ENCODE measurements at places on chromosomes 4 and X.
A peak's percentile ranks its signal among the peaks of the same experiment; 100 is the strongest.

GRCh38 chr4:98673978-98674377 is 15.6 kb upstream of the TSPAN5 start:
- DNase-seq, result no peak

DNA sequence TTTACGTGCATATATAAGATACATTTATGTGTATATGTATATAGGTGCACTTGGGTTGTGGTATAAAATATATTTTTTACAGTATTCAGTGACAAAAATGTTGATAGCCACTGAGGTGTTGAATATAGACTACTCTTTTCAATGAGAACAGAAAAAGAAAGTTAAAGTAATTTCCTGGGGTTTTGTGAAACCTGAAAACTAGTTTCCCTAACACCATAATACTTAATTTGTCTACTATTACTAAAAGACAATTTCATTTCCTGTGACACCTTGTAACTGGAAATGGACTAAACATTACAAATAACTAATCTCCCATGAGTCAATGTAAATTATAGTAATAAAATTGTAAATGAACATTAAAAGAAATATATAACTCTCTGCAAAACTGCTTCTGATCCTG is 32.0 kb upstream of the MAP9 start:
- DNase-seq, result no peak

DNA sequence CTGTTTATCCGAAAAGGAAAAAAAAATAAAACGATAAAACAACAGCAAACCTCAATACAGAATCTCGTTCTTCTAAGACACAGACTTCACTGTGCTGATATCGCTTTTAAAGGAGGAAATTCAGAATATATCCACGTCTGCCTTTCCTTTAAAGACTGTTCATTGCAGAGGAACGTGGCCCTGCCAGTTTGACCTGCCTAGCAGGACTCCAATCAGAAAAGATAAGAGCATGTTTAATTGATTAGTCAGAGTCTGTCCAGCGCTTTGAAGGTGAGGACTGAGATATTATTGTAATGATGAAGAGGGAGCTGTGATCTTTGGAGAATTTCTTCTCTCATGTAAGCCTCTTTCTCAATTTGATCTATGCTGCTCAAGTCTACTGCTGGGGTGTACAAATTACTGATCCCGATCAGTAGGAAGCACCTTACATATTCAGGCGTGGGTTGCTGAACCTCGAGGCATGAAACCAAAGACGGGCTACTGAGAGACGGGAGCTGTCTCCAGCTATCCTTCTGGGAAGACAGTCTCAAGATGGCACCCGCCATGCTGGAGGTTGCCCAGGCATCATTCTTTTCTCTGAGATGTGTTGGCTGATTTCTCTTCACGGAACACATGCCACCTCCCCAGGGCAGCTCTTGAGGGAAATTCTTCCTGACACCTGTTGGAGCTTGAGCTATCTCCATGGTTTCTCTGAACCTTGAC is 146.1 kb downstream of the SHOX start:
- no peak for DNase-seq

DNA sequence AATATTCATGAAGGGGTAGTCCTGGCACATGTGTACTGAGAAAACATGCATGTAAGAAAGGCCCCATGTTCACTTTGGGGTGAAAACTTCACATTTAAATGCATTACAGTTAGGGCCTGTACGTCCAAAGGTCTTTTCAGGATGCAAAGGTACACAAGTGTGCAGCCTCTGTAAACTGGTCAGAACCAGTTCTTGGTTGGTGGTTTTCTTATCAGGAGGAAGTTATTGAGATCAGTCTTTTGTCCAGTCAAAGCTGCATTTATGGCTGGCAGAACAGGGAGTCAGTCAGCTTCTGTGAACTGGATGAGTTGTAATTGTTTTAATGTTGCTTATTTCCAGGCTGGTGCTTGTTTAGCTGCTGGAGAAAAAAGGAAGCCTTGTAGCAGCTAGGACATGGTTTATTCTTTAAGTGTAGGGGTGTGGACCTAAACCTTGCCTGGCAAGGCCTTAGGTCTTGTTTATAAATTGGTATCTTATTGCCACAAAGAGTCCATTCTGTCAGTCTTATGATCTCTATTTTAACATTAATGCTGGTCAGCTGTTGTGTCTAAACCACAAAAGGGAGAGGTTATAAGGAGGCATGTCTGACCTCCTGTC is 1906.6 kb upstream of the TENM3 start:
- DNase-seq, result no peak

- DNase-seq, result no peak
These were observed 1.4 kb upstream of the ATP8A1 start for GRCh38 chr4:42658261-42658660.

DNA sequence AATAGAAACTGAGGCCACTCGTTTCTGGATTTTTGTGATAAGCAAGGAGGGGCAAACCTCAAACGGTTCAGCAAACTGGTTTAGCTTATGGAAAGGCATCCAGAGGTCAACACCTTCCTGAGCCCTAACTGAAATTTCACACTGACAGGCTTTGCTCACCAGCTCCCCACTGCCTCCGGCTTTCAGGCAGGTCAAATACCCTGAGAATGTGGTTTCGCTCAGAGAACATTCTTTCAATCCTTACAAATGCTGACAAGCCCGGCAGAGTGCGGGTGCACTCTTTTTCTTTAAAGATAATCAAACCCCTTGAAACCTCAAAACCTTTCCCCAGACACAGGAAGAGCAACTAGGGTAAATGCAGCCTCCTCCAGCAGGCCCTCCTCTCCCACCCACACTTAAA is 41.5 kb downstream of the CD40LG start:
- no peak for DNase-seq

DNA sequence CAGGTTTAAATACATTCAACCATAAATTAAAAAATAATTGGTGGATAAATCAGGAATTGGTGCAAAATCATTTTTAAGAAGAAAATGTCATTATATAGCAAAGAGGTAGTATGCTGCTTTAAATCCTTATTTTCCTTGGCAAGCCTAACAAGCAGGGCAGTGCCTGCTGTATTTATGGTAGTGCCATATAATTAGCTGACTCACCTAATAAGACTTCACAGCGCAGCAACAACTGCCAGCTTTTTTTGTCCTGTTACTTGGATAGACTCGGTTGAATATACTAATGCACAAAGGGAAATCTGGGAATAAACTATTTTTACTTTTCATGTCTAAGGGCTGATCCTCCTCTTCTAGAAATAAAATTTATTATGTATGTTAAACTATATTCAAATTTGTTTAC is 99.1 kb downstream of the SNCA start:
- no peak for DNase-seq

DNA sequence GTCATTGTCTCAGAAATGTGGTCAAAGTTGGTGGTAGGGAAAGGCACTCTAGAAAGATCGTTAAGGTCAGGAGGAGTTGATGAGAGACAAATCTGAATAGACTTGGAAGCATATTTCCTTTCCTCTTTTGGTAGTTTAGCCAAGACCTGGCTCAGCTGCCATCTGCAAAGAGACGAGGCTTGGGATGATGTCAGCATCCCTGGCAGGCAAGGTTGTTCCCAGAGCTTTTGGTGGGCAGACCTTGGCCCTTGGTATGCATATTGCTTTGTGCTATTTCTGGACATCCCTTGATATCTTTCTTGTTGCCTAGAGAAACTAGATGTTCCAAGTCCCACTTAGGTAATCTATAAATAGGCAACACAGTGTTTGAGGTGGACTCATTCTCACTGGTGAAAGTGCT is 82.4 kb upstream of the NAF1 start:
- DNase-seq, result no peak

DNA sequence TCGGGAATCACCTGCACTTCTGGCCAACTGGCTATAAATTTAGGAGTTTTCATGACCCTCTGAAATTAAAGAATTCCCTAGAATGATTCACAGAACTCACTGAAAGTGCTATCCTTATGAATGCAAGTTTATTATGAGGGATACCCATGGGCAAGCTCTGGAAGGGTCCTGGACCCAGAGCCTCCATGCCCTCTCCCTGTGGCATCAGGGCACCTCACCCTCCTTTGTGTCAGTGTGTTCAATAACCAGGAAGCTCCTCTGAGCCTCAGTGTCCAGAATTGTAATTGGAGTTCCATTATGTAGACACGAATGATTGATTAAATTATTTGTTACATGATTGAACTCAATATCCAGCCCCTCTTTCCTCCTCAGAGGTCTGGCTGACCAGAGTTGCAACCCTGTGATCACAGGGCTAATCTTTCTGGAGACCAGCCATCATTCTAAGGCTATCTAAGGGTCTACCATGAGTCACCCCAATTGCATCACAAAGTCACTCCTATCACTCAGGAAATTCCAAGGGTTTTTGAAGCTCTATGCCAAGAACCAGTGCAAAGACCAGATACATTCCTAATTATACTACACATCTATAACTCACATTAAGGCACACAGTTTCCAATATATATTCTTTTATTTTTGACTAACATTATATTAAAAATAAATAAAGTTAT is 8.9 kb downstream of the ANXA3 start:
- DNase-seq, result no peak

- DNase-seq, result no peak
These were observed 46.5 kb downstream of the JAKMIP1 start for GRCh38 chr4:6153874-6154273.

DNA sequence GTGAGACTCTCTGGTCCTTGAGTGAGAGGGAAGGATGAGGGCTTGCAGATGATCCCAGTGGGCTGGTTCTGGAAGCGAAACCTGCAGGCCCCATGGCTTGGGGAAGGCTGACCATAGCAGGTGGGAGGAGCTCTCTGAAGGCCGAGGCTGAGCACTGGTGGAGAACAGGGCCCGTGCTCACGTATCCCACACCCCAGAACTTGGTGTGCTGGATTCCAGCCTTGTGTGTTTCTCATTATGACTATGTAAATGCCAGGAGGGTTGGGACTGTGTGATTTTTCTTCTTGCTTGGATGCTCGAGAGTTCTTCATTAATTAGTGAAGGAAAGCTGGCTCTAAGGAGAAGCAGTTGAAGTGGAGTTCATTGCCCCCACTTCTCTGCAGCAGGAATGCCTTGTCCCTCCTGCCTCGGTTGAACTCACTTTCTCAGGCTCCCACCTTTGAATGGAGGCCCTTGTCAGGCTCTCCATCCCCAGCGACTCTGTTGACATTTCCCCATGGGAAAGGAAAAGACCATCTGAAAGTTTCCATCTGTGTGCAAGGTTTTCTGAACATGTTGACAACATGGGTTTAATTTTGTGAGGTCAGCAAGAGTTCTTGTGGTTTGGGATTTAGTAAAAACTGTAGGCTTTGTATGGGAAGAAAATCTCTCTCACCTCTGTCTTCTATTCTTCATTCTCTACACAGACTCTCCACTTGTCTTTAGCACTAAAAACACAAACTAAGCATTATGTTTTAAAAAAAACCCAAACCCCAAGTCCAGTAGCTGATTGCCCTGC is 57.7 kb downstream of the TBL1X start:
- no peak for DNase-seq

- no peak for DNase-seq
These were observed 77.2 kb upstream of the BCOR start for GRCh38 chrX:40174854-40175510.

GRCh38 chr4:38396845-38397547 is 267.0 kb upstream of the KLF3 start:
- DNase-seq, result no peak

GRCh38 chr4:6742989-6743388 is 27.0 kb downstream of the BLOC1S4 start:
- DNase-seq, result no peak

GRCh38 chr4:72951628-72952027 is 117.9 kb downstream of the COX18 start:
- DNase-seq, result no peak

DNA sequence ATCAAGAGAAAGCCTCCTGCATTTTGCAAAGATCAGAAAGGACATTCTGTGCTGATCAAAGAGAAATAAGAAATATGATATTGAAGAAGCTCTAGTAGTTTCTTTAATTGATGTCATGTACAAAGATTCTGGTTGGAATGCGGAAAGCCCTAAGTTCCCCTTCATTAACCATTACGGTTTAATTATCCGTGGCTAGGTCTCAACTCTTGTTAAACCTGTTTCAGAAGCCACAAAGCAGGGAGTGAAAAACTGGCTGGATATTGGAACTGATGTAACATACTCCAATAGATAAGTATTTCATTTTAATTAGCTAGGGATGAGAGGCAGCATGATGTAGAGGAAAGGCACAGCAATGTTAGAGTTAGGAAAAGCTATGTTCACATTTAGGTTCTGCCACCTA is 55.7 kb downstream of the SPANXN3 start:
- no peak for DNase-seq

- DNase-seq, result no peak
These were observed 200.9 kb downstream of the DHRSX start for GRCh38 chrX:2299871-2300270.

- DNase-seq, result peak; percentile 100
These were observed 46.4 kb downstream of the ASMT start for GRCh38 chrX:1661048-1661921.

DNA sequence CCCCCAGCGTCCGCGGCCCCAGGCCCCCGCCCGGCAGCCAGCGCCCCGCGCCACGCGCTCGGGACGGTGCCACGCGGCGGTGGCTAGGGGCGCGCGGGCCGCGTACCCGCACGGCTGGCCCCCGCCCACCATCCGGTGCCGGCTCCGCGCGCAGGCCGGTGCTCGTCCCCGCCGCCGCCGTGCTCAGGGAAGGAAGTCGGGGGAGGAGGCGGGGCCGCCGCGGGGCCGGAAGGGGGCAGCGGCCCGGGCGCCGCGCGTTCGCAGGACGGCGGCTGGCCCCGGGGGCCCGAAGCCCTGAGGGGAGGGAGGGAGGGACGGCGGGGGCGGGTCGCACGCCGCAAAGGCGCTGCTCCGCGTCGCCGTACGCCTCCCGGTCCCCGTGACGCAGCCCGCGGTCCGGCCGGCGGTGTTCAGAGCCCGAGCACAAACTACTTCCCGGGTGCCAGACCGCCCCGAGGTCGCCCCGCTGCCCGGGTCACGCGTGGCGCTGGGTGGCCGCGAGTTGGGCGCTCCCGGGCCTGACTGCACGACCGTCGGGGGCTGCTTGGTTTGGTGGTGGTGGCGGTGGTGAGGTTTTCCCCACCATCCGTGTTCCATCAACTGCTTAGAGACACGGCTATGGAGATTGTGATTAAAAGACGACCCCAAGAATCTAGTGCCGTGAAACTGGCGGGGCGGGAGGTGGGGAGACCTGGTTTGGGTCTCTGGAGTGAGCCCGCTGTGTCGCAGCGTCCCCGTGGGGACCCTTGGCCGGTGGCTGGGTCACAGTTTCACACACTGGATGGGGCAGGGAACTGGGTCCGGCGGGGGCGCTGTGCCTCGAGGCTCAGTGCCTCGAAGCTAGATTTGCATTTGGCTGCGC is at the start of gene DCTD:
Gene DCTD (minus strand): TSS at position 205 of the 862 bp plus-strand sequence. CDS start 1,818 bp downstream, outside the sequence.
- DNase-seq, result peak; percentile 19

DNA sequence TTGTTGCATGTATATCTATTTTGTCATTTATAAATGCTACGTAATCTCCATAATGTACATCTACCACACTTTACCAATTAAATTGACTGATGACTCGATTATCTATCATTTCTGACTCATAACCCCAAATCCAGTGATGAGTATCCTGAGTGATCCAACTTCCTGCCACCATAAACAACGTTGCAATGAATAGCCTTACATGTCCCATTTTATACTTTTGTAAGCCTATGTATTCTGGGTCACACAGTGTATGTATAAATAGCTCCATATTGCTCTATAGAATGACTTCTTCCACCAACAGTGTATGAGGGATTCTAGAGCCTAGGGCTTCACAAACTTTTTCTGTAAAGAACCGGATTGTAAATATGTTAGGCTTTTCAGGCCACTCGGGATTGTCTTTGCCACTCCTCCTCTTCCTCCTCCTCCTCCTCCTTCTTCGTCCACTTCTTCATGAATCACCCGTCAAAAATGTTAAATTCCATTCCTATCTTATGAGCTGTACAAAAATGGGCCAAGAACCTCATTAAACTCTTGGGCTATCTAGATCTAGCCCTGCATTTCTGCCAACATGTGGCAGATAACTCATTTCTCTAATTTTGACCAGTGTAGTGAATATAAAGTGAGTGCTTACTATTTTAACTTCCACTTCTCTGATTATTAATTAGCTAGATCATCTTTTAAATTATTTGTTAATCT is 672.2 kb upstream of the AMOT start:
- DNase-seq, result no peak
